Caco-2 (cell line): ENCODE measurements at places on chromosomes 2 and 18.

GRCh38 chr2:128026448-128027277, 1.2 kb downstream of the SAP130 start:
- peak; percentile 38 for DNase-seq

GRCh38 chr2:19099181-19099580, 259.2 kb downstream of the OSR1 start:
- DNase-seq = no peak

- no peak for DNase-seq
Observed at GRCh38 chr18:48345596-48345995, 63.6 kb downstream of the ZBTB7C start.

- DNase-seq = no peak
Observed at GRCh38 chr2:99876956-99877355, 265.4 kb downstream of the AFF3 start.
